Right ventricle myocardium inferior (tissue), 1 donor: ENCODE measurements at places on chromosomes 11 and 22. TPM values are rescaled to one million over a fixed set of nuclear protein-coding genes. Genes with fewer than 3 reads are reported as not detected.

DNA sequence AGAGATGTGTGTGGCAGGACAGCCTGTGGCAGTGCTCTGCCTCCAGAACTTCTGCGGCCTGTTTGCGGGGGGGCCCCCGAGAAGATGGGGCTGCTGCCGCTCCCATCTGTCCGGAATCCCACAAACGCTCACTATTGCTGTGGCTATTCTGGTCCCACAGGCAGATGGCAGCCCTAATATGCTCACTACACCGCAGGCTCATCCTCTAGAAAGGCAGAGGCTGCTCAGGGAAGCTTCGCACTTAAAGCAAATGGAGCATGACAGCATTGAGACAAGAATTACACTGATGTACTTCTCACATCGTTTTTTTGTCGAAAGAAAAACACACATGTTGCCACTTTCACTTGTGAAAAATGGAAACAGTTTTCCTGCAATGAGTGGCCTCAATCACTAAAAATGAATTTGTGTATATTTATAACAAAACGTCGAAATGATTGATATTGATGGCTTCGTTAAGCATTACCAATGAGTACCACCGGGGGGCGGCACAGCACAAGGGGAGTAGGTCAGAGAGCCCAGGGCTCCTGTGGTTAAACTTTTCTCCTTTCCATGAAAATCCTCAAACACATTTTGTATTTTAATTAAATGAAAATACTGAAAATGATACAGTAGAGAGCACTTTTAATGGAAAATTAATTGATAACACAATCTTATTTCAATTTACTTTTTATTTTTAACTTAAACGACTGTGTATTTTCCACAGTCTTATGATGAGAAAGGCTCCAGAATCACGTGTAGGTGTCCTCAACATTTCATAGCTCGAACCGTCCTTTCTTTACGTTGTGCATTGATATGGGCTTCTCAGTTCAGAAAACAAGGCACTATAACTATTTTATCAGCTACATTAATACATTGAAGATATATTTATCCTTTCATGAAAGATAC lies 69.1 kb downstream of the CTTN start:
- DNase-seq = peak; percentile 73

GRCh38 chr11:78840200-78840599 lies 265.5 kb upstream of the NARS2 start:
- no peak for DNase-seq

DNA sequence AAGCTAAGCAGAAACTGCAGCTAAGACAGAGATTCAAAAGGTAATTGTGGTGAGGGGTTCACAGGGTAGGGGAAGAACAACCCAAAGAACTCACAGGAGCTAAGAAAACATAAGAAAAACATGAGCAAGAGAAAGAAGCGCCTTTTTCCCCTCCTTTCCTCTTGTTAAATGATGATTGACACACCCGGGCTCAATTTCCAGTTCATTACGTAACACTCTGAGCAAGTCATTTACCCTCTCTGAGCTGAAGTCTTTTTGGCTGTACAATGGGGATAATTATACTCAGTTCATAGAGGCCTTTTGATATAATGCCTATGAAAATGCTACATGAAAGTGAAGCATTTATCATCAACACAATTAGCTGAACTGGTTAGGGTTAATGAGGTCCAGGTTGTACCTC lies 17.2 kb downstream of the LRP4 start:
- no peak for DNase-seq

DNA sequence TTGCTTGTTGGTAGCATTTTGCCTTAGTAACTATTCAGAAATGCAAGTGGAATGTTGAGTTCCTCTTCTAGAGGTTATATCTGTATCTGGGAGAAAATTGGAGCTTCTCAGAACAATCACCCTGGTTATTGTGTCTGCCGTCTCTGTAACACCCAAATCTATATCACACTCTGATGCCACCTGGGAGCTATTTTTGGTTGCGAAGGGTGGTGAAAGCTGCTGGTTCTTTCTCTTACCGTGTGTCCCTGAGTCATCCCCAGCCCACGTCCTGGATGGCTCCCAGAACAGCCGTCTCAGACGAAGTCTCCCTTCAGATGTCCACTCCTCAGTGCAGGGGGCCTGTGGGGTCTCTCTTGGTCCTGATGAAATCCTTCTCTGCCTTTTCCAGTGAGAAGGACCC lies 83.5 kb downstream of the C22orf31 start:
- DNase-seq = no peak

GRCh38 chr11:120715239-120715638 lies 203.7 kb downstream of the GRIK4 start:
- no peak for DNase-seq

- DNase-seq = no peak
Measured at GRCh38 chr11:21489416-21490115, 703.3 kb upstream of the ANO5 start.

GRCh38 chr22:43975041-43975440 lies 19.8 kb downstream of the SAMM50 start:
- no peak for DNase-seq

The RFPL3 gene
- total RNA-seq = not detected
